ENCODE measurements at places on chromosomes 11 and 22.

DNA sequence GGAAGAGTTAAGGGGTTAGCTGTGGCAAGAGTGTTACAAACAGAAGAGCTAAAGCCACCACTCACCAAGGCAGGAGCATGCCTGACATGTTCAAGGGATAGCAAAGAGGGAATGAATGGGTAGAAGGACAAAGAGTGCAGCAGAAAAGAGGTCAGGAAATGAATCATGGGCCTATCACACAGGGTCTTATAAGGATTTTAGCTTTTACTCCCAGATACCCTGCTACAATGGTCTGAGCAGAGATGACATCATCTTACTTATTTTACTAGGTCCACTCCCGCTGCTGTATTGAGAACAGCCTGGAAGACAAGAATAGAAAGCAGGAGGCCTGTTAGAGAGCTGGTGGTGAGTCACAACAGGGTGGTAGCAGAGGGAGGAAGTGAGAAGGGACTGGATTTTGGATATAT, 9.8 kb downstream of the TRAF6 start:
- peak; percentile 95 for DNase-seq

- no peak for DNase-seq
Observed at GRCh38 chr22:36640106-36640672, 63.4 kb downstream of the CACNG2 start.

DNA sequence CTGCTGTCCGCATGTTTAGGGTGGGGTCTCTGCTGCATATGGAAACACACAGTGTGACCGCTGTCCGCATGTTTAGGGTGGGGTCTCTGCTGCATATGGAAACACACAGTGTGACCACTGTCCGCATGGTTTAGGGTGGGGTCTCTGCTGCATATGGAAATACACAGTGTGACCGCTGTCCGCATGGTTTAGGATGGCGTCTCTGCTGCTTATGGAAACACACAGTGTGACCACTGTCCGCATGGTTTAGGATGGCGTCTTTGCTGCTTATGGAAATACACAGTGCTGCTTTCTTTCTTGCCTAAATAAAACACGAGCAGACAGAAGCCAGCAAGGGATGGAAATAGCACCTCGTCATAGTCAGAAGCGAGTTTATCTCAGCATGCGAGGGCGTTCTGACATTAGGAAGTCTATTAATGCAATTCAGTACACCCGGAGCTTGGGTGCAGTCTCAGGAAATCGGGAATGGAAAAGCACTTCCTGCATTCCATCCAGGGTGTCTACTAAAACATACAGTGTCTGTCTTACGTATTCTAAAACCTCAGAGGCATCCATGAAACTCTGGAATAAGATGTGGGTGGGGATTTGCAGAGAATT, 32.6 kb upstream of the TOLLIP start:
- DNase-seq, result peak; percentile 11

GRCh38 chr11:45455536-45455935, 169.4 kb upstream of the SYT13 start:
- DNase-seq, result no peak

- DNase-seq, result no peak
Observed at GRCh38 chr11:8932564-8933180, at the start of gene C11orf16. TSS of gene C11orf16 (minus strand) at chr11:8932947. CDS start at chr11:8932308, 639 bp downstream.

DNA sequence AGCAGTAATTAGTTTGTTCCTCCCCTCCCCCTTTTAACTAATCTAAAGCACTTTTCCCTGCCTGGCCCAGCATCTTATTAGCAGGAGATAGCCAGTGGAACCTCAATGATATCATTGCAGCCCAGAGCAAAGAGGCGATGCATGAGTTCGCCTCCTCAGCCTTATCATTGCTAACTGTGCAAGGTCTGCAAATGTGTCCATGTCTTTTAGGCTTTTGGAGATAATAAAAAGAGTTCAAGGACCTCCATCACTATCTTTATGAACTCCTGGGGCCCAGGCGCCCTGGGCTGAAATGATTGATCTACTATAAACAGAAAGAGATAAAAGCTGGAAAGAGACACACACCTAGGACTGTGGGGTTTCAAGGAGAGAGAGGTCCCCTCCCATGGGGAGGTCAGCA, 124.2 kb upstream of the TBCEL start:
- no peak for DNase-seq

- DNase-seq, result peak; percentile 66
Observed at GRCh38 chr11:33936725-33937604, 45.1 kb upstream of the LMO2 start.

GRCh38 chr22:17729561-17729960, 44.7 kb downstream of the BID start:
- DNase-seq, result no peak

DNA sequence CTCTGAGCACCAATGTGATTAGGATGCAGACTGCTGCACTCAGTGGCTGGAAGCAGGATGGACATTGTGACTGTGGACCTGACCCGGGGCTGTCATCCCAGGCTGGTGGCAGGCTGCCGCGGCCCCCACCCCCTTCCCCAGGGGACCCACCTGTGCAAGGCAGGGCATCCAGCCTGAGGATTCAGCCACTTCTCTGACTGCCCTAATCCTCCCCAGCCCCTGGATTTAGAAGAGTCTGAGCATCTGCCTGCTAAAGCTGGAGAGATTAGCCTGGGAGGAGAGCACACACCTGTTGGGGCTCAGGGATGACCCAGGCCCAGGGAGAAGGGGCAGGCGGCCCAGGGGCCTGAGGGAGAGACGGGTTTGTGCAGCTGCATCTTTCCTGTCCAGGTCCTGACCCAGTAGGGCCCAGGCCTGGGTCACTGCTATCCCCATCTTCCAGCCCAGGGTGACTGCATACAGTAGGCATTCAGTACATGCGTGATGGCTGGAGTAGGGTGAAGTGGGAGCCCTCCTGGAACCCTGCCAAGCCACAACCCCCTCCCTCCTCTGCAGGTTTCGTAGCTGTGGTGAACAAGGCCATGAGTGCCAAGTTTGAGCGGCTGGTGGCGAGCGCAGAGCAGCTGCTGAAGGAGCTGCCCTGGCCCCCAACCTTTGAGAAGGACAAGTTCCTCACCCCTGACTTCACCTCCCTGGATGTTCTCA, 12.1 kb downstream of the DPP3 start:
- DNase-seq, result no peak

DNA sequence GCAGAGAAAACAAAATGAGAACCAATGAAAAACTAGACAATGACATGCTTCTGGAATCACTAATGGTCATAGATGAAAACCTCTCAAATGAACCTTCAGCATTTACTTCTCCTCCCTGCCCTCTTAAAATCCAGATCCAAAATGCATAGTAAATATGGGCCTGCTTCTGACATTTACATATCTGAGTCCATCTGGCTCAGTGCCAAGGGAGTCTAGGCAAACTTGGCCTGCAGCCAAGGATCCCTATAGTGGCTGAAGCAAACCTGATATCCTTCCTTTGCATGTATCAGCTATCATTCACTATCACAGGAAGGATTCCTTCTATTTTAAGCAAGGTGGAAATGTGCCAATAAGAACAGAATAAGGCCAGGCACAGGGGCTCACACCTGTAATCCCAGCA, 104.8 kb downstream of the C11orf58 start:
- DNase-seq, result no peak

DNA sequence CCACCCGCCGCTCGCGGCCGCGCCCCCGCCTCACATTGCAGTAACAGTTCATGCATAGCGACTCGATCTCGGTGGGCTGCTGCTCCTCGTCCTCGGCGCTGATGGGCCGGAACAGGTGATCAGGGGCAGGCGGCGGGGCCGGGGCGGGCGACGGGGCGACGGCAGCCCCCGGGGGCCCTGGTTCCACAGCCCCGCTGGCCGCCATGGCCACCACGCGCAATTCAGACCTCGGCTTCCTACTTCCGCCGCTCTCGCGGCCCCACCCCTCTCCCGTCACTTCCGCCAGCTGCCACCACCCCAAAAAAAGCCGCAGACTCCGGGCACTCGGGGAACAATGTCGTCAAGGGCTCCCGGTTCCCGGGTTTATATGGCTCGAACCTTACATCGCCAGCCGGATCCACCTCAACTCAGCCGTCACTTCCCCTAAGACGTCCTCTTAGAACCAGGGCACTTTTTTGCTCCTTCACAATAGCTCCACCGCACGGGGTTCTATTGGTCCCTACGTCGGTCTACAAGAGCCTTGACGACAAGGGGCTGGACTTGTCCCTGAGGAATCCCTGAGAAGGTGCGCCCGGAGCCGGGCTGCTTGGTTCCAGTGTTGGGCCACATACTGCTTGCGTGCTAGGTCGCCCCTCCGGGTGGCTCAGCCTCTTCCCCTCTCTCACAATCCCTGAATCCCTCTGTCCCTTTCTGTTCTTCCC, at the start of gene ZPR1:
ZPR1 (minus strand) TSS at position 238 of the 701 bp plus-strand sequence; CDS start at position 205, 33 bp downstream.
- peak; percentile 75 for DNase-seq

DNA sequence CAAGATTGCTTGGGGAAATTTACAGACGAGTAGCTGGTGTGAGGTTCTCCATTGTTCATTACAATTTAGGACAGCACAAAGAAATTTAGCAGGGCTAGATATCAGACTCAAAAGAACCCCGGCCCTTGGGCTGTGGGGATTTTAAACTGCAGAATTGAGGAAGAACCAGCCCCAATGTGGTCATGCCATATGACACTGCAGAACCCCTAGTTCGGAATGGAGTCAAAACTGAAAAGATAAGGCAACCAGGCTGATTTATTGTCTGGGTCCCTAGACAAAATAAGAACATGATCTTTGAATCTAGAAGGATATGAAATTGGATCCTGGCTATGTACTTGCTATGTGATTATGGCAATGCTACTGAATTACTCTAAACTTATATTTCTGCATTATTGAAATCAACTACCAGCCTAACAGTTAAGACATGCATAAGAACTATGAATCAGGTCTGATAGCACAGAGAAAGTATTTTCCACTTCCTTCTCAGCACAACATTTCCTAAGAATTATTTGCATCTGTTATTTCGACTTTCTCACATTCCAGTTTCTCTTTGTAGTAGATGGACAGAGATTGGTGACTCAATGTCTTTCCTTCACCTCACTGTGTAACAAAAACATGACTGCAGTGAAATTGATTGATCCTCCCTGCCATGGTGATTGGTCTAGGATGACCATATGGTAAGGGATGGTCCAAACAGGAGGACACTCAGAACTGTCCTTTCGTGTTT, 13.2 kb downstream of the MMP3 start:
- DNase-seq, result peak; percentile 39

DNA sequence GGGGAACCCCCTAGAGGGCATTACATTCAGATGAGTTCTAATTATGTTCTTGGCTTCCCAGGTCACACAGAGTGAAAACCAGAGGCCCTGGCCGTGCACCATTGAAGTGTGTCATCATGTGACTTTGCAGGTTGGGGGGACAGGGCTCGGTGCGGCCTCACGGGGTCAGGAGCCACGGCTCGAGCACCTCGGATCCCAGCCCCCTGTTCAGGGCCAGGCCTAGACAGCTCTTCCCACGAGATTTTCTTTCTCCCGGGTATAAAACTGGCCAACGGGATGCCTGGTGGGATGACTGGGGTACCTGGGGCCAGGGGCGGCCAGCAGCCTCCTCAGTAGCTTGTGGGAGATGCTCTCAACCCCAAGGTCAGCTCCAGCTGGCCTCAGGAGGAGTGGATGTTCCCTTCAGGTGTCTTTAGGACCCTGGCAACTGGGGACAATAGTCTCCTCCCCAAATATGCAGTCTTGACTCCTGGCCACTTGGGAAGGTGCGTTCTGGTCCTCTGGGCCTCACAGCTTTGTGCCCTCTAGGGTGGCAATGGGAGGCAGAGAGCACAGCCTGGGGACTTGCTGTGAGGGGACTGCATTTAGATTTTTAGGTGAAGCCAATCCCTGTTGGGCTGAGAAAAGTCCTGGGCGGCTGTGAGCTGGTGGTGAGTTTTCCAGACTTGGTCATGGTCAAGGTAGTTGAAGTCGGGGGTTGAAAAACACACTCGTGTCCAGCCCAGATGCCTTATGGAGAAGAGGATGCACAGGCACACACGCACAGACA, 95.6 kb downstream of the KCNQ1 start:
- DNase-seq, result no peak

DNA sequence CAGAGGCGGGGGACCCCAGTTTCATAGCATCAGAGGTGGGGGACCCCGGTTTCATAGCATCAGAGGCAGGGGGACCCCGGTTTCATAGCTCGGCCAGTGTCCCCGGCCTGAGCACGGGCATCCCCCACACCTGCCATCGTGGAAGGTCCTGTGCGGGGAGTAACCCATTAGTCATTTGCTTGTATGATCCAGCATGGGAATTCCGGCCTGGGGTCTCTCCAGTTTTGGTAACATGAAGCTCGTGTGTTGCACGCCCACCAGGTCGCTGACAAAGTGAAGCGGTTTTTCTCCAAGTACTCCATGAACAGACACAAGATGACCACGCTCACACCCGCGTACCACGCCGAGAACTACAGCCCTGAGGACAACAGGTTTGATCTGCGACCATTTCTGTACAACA, 29.0 kb upstream of the KRTAP5-7 start:
- no peak for DNase-seq

DNA sequence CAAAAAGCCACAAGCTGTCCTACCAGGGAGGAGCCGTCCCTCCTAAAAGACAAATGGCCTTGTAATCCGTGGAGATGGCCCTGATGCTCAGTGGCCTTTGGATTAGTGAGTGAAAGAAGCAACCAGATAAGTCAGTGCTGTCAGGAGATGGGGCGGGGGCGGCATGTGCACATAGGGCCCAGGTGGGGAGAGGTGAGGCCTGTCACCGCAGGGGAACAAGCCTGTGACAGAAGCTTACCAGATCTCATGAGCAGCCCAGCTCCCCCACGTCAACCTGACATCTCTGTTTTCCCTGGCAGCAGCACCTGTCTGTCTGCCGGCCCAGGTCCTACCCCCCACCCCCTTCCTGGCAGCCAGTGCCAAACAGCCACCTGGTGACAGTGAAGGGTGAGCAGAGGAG, 162.6 kb downstream of the BUD13 start:
- DNase-seq, result no peak

- no peak for DNase-seq
Observed at GRCh38 chr22:29833392-29833965, 4.6 kb downstream of the ASCC2 start.

DNA sequence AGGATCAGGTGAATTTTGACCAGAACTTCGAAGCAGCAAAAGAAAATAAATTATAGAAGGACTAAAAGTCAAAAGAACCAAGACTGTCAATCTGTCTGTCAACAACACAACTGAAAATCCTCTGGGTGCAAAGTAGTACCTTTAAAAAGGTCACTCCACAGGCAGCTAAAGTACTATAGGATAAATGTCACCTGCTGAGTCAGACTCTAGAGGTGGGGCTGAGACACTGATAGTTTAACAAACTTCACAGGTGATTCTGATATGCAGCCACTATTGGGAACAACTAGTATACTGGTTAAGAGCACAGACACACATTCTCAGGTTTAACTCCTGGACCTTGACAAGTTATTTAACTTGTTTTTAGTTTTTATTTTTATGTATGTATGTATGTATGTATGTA, 107.3 kb downstream of the FCHSD2 start:
- DNase-seq, result no peak

DNA sequence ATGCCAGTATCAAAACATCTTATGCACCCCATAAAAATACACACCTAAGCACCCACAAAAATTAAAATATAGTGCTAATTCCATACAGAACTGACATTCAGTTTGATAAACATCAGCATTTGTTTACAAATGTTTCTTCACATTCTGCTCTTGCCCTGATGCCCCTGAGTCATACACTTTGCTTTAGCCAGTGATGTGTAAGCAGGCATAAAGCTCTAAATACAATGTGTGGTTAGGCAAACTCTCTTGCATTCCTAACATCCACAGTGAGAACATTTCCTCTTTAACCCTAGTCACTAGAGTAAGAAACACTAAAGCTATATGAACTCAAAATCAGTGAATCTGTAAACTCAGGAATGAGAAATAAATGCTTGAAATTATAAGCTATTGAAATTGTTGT, 1060.7 kb downstream of the FAM181B start:
- no peak for DNase-seq

Measured in EL (cell line).